Astrocyte (in vitro differentiated cells and primary cell): ENCODE measurements at places on chromosomes 7 and 10. TPM values are rescaled to one million over a fixed set of nuclear protein-coding genes. Genes with fewer than 3 reads are reported as not detected.

The HGF gene
- total RNA-seq = not detected in 2 replicates

The FAM53B gene
- total RNA-seq = 12.9 and 13.7 TPM in 2 replicates

The SMO gene
- 20.0 and 22.6 TPM in 2 replicates for total RNA-seq

The IKZF1 gene
- total RNA-seq = 0.60 and 0.86 TPM in 2 replicates

The GCK gene
- 0.24 TPM in 1 of 2 replicates, not detected in the other for total RNA-seq

GRCh38 chr7:110861163-110861562, 229.8 kb upstream of the LRRN3 start:
- no peak for DNase-seq
- no peak overlapping the region for H3K27ac ChIP-seq
- no peaks in the 10 kb centered on the region for H3K27me3 ChIP-seq
- no peak overlapping the region for H3K4me3 ChIP-seq
- H3K4me1 ChIP-seq = no peaks in the 10 kb centered on the region

DNA sequence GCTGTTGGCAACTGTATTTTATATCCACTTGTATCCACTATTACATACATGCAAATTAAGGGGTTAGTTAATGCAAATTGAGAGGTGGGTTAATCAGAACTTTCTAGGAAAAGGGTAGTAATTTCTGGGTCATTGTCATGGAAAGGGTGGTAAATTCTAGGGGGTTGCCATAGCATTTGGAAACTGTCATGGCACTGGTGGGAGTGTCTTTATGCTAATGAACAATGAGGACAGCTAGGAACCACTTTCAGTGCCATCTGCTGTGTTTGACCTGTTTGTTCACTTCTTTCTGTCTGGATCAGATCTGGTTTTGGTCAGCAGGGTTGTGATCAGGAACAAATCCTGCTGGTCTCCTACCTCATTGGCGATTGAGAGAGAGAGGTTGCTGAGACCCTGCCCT, 283.3 kb upstream of the PRKCQ start:
- DNase-seq = no peak
- H3K27ac ChIP-seq = no peak overlapping the region
- no peaks in the 10 kb centered on the region for H3K27me3 ChIP-seq
- H3K4me3 ChIP-seq = no peak overlapping the region
- no peaks in the 10 kb centered on the region for H3K4me1 ChIP-seq

GRCh38 chr10:50231515-50232260, 19.6 kb downstream of the ASAH2 start:
- H3K4me1 ChIP-seq = no peaks in the 10 kb centered on the region
- DNase-seq = no peak
- no peak overlapping the region for H3K27ac ChIP-seq
- no peak overlapping the region for H3K4me3 ChIP-seq

GRCh38 chr7:77238703-77239136, 39.1 kb upstream of the FGL2 start:
- no peak overlapping the region for H3K27ac ChIP-seq
- H3K4me1 ChIP-seq = no peaks in the 10 kb centered on the region
- H3K36me3 ChIP-seq = no peaks in the 10 kb centered on the region
- no peak for DNase-seq
- H3K27me3 ChIP-seq = no peaks in the 10 kb centered on the region

DNA sequence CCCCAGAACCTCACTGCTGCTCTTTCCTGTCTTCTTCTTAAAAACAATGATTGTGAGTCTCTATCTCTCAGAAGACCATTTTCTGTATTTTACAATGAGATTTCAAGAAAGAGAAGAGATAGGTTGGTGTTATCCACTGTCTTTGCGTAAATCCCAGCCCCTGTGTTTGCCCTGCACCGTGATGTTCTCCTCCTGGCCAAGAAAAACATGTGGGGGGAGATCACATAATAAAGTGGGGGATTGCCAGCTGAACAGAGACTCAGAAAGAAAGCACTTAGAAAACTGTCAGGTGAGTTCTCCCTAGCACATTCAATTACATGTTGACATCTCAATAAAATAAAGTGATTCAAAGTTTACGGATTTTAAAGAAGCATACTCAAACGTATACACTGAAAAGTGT, 105.0 kb upstream of the PITRM1 start:
- DNase-seq = no peak
- no peak overlapping the region for H3K4me3 ChIP-seq
- no peaks in the 10 kb centered on the region for H3K36me3 ChIP-seq
- H3K4me1 ChIP-seq = no peaks in the 10 kb centered on the region
- no peak overlapping the region for H3K27ac ChIP-seq

GRCh38 chr7:14834456-14834855, 68.1 kb downstream of the DGKB start:
- H3K27me3 ChIP-seq = no peaks in the 10 kb centered on the region
- H3K36me3 ChIP-seq = no peaks in the 10 kb centered on the region
- no peak overlapping the region for H3K4me3 ChIP-seq
- H3K27ac ChIP-seq = peak overlapping the region; percentile 64

DNA sequence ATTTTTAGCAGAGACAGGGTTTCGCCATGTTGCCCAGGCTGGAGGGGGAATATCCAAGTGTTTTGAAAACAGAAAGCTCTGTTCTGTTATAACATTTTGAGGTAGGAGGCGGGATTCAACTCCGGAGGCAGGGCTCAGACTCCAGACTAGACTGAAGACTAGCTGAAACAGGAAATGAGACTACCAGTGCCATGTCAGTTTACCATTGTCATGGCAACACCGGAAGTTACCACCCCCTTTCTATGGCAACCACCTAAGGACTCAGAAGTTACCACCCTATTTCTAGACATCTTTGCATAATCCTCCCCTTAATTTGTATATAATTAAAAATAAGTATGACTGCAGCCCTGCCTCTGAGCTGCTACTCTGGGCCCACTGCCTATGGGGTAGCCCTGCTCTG, 1069.1 kb upstream of the AUTS2 start:
- H3K36me3 ChIP-seq = no peaks in the 10 kb centered on the region
- H3K4me3 ChIP-seq = no peak overlapping the region
- H3K27me3 ChIP-seq = no peaks in the 10 kb centered on the region
- H3K4me1 ChIP-seq = no peaks in the 10 kb centered on the region

DNA sequence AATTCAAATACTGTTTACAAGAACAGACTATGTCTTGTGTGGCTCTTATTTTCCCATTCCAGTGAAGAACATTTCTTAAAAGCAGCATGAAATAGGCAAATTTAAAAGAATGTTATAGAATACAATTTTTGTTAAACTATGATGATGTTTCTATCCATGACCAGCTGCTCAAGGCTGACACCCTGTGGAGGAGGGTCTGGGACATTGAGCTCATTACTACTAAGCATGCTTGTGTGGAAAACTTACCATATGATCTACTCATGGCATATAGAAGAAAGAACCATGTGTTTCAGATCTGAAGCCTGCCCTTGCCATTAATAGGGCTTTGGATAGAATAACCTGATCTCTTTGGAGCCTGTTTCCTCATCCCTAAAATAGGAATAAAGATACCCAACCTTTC, 125.0 kb downstream of the FOXP2 start:
- DNase-seq = peak; percentile 8
- H3K36me3 ChIP-seq = no peaks in the 10 kb centered on the region
- H3K4me1 ChIP-seq = no peaks in the 10 kb centered on the region
- no peaks in the 10 kb centered on the region for H3K27me3 ChIP-seq

DNA sequence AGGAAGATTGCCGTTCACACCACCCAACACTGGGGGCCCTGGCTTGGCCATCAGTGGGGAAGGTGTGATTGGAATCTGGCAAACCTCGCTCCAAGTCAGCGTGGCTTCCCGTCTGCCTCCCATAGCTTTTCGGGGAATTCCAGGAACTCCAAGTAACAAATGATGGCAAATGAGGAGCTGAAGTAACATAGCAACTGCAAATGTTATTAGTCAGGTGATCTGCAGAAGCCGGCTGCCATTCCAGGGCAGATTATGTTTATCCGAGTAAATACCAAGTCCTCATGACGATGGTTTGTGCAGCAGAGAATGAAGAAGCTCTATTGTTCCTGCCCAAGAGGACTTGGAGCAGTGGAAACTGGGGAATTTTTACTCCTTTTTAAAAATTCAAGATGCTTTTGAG, 270.5 kb upstream of the PODXL start:
- H3K36me3 ChIP-seq = no peaks in the 10 kb centered on the region
- H3K4me1 ChIP-seq = no peaks in the 10 kb centered on the region
- peaks cover 9% of the 10 kb centered on the region for H3K27me3 ChIP-seq
- H3K4me3 ChIP-seq = no peak overlapping the region
- no peak overlapping the region for H3K27ac ChIP-seq

GRCh38 chr10:102767428-102768160, 23.8 kb downstream of the WBP1L start:
- no peak for DNase-seq
- H3K27ac ChIP-seq = no peak overlapping the region
- H3K4me3 ChIP-seq = no peak overlapping the region
- H3K36me3 ChIP-seq = no peaks in the 10 kb centered on the region

DNA sequence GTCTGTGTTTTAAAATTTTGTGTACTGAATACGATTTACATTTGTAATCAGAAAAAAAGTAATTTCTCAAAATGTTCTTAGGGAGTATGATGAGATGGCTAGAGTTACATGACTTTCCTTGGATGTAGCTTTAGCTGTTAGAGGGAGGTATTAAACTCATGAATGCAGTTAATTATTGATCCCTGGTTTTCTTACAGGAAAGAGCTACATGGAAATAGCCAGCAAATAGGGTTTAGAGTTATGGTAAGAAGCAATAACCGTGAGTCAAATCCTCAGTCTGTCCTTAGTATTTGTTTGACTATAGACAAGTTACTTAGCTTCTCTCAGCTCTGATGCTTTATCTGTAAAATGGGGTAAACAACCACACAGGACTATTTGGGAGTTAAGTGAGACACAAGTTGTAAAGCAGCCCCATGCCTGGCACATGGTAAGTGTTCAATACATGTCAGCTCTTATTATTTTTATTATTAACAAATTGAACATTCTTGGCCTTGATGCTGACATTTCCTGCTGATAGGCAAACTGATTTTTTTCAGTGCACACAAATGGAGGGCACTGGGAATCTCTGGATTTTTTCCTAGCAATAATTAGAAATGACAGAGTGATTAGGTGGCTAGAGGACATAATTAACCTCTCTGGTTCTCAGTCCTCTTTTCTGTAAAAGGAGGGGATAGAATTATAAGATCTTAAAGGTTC, 204.5 kb upstream of the PHYHIPL start:
- no peak for DNase-seq
- peaks cover 6% of the 10 kb centered on the region for H3K27me3 ChIP-seq
- no peaks in the 10 kb centered on the region for H3K4me1 ChIP-seq
- no peaks in the 10 kb centered on the region for H3K36me3 ChIP-seq
- no peak overlapping the region for H3K27ac ChIP-seq
- no peak overlapping the region for H3K4me3 ChIP-seq

DNA sequence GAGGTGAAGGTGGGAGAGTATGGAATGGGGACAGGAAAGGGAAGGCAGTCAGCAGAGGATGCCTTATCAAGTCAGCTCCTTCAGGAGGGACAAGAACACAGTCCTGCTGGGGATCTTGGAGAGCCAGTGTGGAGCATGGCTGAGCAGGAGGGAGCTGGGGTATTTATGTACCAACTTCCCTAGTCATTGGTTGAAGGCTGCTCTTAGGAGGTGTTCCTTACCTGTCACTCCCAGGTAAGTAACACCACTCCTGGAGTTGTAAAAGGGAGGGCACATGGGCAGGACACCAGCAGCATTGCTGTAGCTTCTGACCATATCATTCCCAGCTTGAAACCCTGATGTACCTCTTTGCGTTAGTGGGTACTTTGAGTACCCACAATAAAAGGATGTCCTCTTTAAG, 29.8 kb downstream of the SLC29A3 start:
- H3K4me1 ChIP-seq = peaks cover 3% of the 10 kb centered on the region
- no peaks in the 10 kb centered on the region for H3K27me3 ChIP-seq
- H3K27ac ChIP-seq = no peak overlapping the region
- H3K4me3 ChIP-seq = no peak overlapping the region
- H3K36me3 ChIP-seq = no peaks in the 10 kb centered on the region

GRCh38 chr10:118020365-118020764, 26.4 kb downstream of the RAB11FIP2 start:
- peaks cover 2% of the 10 kb centered on the region for H3K36me3 ChIP-seq
- H3K4me3 ChIP-seq = no peak overlapping the region
- H3K27me3 ChIP-seq = no peaks in the 10 kb centered on the region
- no peaks in the 10 kb centered on the region for H3K4me1 ChIP-seq
- no peak overlapping the region for H3K27ac ChIP-seq

DNA sequence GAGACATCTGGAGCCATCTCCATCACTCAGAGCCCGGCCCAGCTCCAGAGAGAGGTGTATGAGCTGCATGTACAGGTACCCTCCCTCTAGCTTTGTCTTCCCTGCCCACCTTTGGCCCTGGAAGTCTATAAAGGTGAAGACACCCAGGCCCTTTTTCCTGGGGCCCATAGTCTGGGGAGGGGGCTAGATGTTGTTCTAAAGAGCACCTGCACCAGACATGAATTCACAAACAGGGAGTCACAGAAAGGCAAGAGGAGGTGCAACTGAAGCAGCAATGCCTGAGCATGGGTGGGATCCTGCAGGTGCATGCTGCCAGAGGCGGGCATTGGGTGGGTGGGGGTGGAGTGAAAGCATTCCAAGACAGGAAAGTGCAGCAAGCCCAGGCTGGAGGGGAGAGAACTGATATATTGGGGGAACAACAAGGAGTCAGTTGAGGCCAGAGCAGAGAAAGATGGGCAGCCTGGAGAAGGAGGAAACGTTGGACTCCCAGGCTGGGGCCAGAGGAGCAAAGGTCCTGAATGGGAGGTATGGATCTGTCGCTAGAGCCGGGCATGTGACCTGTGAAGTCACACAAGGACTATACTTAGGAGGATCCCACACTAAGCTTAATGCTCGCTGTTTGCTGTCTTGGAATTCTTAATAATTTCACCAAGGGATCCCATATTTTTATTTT, 11.7 kb downstream of the CDHR1 start:
- H3K36me3 ChIP-seq = no peaks in the 10 kb centered on the region
- no peaks in the 10 kb centered on the region for H3K4me1 ChIP-seq
- H3K27ac ChIP-seq = no peak overlapping the region
- no peak for DNase-seq
- peaks cover 4% of the 10 kb centered on the region for H3K27me3 ChIP-seq

- no peak overlapping the region for H3K27ac ChIP-seq
- no peaks in the 10 kb centered on the region for H3K36me3 ChIP-seq
- peaks cover 14% of the 10 kb centered on the region for H3K4me1 ChIP-seq
- H3K27me3 ChIP-seq = peaks cover 2% of the 10 kb centered on the region
- no peak overlapping the region for H3K4me3 ChIP-seq
- no peak for DNase-seq
These were observed 5.4 kb downstream of the MBLAC1 start for GRCh38 chr7:100132126-100132525.

DNA sequence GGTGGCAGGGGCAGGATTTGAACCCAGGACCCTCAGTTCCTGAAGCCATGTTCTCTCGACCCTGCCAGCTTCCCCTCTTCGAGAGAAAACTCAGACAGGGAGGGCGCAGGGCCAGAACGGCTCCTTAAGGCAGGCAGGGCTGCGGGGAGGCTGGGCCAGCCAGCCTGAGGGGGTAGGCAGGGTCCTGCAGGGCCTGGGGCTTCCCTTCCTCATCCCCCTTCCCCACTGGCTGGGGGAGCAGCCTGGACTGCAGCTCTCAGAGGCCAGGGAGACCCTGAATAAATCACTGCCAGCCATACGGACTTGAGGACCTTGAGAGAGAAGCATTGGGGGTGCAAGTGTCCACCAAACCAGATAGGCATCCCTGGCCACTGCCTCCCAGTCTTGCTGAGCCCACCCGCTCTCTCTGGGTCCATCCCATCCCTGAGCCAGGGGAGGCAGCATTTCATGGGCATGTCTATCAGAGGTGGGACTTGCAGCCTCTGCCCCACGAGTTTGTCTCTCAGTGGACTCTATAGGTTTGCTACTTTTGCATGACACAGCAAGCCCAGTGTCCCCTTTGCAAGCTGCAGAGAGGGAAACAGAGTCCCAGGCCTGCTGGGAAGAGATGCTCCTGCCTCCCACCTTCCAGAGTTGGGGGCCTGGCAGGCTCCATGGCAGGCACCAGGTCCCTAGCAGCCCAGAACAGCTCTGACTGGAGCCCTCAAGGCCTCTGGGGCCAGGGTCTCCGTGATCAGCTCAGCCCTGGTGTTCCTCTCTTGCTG, 70.9 kb downstream of the MYL10 start:
- no peaks in the 10 kb centered on the region for H3K4me1 ChIP-seq
- DNase-seq = no peak
- H3K4me3 ChIP-seq = no peak overlapping the region
- no peak overlapping the region for H3K27ac ChIP-seq
- H3K36me3 ChIP-seq = no peaks in the 10 kb centered on the region
- peaks cover 17% of the 10 kb centered on the region for H3K27me3 ChIP-seq
